Fibroblast of lung (primary cell): ENCODE measurements at places on chromosomes 6 and 20. TPM values are rescaled to one million over a fixed set of nuclear protein-coding genes. Genes with fewer than 3 reads are reported as not detected.
A peak's percentile ranks its signal among the peaks of the same experiment; 100 is the strongest.

Gene RSPO3
- 12.4 and 15.4 TPM in 2 replicates for total RNA-seq

GRCh38 chr20:51303731-51304670 is 238.5 kb downstream of the NFATC2 start:
- DNase-seq, result no peak
- H3K4me3 ChIP-seq, result no peak overlapping the region
- H3K4me1 ChIP-seq, result no peaks in the 10 kb centered on the region
- H3K27me3 ChIP-seq, result no peaks in the 10 kb centered on the region
- H3K27ac ChIP-seq, result no peak overlapping the region
- H3K36me3 ChIP-seq, result no peaks in the 10 kb centered on the region

Gene ARMC2
- total RNA-seq, result 1.8 and 4.0 TPM in 2 replicates

Gene PROKR2
- not detected in 2 replicates for total RNA-seq

Gene DDO
- total RNA-seq, result 8.7 and 12.2 TPM in 2 replicates

Gene KCNB1
- under 0.01 TPM in 2 replicates for total RNA-seq

GRCh38 chr20:61558726-61559125 is 306.7 kb downstream of the CDH4 start:
- DNase-seq, result peak; percentile 26
- peaks cover 14% of the 10 kb centered on the region for H3K4me1 ChIP-seq
- no peaks in the 10 kb centered on the region for H3K27me3 ChIP-seq
- H3K4me3 ChIP-seq, result no peak overlapping the region
- H3K36me3 ChIP-seq, result no peaks in the 10 kb centered on the region

- no peaks in the 10 kb centered on the region for H3K36me3 ChIP-seq
- no peaks in the 10 kb centered on the region for H3K27me3 ChIP-seq
- H3K27ac ChIP-seq, result no peak overlapping the region
- no peak for DNase-seq
- H3K4me3 ChIP-seq, result no peak overlapping the region
- no peaks in the 10 kb centered on the region for H3K4me1 ChIP-seq
Measured at GRCh38 chr6:163842467-163842866, 427.9 kb downstream of the QKI start.
